ENCODE measurements at places on chromosomes 2 and 18.

DNA sequence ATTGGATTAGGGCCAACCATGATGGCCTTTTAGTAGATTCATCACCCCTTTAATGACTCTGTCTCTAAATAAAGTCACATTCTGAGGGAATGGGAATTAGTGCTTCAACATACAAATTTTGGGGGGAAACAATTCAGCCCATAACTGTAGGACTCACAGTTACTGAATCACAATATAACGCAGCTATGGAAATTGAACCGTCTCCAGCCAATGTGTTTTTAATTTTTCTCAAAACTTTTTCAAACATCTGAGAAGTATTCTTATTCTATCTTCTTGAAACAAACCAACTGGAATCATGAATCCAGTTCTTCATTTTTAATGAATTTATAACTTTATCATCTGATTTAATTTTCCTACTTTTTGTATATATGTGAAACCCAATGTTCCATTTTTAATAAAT is 373.1 kb upstream of the SYT4 start:
- no peak for DNase-seq

GRCh38 chr2:190701586-190701985 is 52.7 kb downstream of the NAB1 start:
- DNase-seq, result no peak

DNA sequence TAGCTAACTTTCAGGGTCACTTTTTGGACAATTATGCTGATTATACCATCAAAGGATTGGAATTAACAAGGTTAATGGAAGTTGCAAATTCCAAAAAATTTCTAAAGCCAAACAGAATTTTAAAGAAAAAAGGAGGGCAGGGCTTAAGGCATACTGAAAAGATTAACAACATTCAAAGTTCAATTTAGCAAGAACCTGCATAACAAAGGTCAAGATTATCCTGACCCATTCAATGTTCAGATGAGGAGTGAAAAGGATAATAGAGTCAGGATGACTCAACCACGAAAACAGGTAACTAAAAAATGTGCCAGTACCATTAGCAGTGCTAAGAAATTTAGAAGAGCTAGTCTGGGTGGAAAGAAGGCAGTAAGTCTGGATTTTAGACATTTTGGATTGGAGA is 139.8 kb upstream of the HNMT start:
- no peak for DNase-seq

DNA sequence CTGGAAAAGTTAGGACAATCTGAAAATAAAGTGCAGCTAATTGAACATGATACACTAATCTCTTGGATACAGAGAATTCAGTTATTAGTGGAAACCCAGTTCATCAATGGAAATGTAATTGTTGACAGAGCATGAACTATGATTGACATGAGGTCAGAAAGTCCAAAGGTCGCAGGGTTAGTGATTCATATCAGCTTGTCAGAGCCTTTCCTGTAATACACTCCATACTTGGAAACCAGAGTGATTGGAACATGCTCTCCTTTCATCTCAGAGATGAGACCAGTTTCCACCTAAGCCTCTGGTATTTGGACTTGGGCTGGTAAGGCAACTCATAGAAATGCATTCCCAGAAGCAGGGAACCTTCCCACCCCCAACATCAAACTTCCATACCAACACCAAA is 8.5 kb upstream of the NCKAP5 start:
- no peak for DNase-seq

- no peak for DNase-seq
Observed at GRCh38 chr2:48474574-48475298, 55.2 kb upstream of the STON1 start.

DNA sequence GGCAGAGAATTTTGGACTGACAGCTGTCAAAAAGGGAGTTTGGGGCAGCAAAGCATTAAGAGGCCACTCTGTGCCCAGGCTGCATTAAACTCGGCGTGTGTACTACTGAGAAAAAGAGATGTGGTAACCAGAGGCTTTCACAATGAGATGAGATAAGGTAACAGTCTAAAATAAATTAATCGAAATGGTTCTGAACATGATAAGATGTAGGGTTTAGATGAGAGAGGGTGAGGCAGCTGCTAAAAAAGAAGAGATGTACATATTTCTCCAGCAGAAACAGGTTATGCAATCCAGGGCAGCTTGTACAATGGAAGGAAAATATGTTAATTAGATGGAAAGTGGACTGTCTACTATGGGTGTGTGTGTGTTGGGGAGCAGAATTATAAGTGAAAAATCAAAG is 39.2 kb upstream of the ACTR3 start:
- no peak for DNase-seq

DNA sequence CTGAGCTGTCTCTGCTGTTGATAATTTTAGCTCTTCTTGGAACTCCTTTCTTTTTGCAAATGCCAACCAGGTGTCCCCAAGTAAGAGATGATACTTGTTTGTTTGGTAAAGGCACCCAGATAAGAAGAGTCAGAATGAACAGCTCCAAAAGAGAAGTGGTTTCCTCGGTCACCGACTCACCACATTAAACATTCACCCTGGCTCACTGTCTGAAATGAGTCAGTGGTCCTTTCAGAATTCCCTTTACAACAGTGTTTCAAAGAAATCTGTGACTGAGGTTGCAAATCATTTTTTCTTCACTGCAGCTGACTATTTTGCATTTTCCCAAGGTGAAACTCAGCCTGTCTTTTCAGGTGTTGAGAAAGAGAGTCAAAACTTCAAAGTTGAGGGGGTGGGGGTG is 16.2 kb upstream of the CXCR4 start:
- DNase-seq, result peak; percentile 61

DNA sequence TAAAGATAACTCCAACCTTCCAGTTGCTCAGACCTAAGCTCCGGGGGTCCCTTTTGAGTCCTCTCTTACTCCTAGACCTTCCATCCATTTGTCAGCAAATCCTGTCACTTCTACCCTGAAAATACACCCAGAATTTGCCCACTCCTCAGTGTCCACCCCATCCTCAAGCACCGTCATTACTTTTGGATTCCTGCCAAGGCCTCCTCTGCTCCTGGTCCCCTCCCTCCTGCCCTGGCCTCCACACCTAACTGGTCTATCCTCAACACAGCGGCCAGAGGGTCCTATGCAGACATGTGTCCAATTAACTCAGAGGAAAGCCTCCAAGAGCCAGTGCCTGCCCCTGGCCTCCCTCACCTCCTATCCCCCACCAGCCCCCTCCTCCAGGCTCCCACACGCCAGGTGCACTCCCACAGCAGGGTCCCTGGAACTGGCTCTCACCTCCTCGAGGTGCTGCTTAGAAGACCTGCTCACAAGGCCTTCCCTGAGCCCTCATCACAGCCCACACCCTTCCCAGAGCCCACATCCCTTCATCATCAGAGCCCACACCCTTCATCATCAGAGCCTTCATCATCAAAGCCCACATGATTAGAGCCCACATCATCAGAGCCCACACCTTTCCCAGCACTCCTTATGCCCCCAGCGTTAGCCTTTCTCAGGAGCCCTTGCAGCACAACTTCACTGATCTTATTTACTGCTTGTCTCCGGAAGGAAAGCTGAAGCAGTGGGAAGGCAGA is 20.4 kb downstream of the FAM178B start:
- no peak for DNase-seq

GRCh38 chr2:187547353-187547979 is 6.8 kb downstream of the TFPI start:
- peak; percentile 37 for DNase-seq

GRCh38 chr2:54569745-54570301 is 113.7 kb downstream of the SPTBN1 start:
- DNase-seq, result peak; percentile 57

DNA sequence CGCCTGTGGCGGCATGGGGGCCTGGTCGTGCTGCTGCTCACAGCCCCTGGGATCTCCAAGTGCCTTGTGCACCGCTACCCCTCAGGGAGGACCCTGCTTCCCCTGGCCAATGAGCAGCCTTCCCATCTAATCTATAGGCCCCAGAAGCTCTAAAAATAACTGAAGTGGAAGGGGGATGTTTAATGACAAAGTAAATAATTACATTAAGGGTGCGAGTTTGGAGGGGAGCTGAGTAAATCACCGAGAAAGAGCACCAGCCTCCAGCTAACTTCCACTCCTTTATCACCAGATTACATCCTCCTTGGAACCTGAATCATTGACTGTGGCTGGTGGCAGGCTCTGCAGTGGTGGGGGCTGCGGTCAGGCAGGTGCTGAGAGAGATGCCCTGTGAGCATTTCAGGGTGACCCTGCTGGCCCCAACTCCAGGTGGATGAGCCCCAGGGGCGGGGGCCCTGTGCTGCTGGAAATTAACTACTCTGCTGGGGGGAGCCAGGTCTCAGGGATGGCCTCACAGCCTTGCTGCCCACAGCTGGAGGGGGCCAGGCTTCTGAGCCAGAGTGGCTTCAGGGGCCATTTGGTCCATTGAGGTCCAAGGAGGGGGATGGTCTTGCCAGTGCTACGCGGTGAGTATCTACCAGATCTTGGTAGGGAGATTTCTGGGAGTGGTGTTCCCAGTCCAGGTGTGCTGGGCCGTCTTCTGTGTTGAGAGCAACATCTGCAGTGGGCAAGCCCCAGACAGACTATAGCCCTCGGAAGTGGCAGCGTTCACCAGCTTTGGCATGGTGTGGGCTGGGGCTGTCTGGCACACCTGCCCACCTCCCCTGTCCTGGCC is 74.2 kb downstream of the GLI2 start:
- DNase-seq, result no peak

GRCh38 chr2:53668624-53669026 is 99.0 kb upstream of the CHAC2 start:
- DNase-seq, result no peak

DNA sequence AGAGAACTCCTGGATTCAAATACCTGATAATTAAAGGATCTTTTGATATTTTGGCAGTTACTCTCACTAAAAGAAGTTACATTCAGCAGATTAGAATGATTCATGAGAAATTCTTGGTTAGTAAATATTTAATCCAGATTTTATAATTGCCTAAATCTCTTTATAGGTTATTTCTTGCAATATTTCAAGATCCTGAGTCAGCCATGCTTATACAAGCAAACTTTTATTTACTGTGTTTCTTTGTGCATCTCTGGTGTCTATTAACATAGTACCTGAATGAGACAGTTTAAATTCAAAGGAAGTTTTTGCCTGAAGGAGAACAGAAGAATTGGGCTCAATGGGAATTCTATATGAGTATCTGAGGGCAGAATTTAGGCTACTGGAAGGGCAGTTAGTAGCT is 249.3 kb downstream of the ERBB4 start:
- DNase-seq, result no peak

DNA sequence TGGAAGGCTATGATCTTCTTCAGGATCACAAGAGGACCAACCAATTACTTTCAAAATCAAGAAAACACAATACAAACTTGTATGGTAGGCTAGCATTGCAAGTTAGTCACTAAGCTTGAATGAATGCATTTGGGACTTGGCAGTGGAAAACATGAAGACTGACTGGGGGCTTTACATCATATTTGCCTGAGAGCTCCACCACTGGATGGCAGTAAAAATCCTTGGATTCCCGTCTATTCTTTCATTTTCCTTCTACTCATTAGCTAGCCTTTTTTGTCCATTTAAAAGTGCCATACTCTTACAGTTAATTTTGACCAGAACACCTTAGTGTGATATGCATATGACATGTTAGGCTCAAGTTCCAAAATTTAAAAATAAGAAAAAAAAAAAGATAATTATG is 63.5 kb upstream of the RASGRP3 start:
- DNase-seq, result no peak

Measured in CD4-positive, alpha-beta T cell treated with Interleukin-1 beta for 1 hour (primary cell).